Activated CD8-positive, alpha-beta T cell treated with anti-CD3 and anti-CD28 coated beads for 36 hours (primary cell): ENCODE measurements at places on chromosomes 7 and 10. TPM values are rescaled to one million over a fixed set of nuclear protein-coding genes. Genes with fewer than 3 reads are reported as not detected.

Gene AQP1
- 0.22 TPM for total RNA-seq

Gene CXCL12
- total RNA-seq, result not detected

Gene COMMD3
- 68.7 TPM for total RNA-seq

- DNase-seq, result no peak
Observed at GRCh38 chr7:13476881-13477444, 512.5 kb downstream of the ETV1 start.

DNA sequence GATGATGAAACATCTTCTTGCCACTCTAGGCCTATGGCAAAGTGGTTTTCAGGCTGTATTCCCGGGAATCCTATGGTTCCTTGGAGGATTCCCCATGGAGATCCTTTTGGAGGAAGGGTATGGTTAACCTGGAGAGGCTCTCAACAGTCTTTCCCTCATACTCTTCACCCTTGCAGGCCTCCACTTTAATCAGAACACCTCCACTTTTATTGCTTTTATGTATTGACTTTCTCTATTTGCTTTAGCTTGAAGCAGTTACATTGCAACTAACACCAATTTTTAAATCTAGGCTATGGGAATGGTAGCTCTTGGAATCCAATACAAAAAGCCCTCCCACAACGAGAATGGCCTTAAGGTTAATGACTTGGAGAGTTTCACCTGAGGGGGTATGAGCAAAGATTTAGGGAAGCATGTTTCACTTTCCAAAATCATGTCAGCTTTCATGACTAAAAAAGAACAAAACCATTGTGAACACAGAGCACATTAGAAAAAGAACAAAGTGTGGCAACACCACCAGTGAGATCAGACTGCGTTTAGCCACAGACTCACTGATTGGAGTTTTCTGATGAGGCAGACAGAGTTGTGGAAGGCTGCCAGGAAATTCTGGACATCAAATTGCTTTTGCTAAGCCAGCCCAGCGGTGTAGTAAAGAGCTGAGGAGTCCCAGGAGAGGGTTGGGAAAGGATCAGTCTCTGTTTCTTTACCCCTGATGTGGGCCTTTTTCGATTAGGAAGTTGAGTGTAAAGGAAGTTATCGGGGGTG is 130.4 kb upstream of the BMPER start:
- DNase-seq, result no peak

- no peak for DNase-seq
Observed at GRCh38 chr10:25842146-25842545, 91.9 kb upstream of the MYO3A start.

DNA sequence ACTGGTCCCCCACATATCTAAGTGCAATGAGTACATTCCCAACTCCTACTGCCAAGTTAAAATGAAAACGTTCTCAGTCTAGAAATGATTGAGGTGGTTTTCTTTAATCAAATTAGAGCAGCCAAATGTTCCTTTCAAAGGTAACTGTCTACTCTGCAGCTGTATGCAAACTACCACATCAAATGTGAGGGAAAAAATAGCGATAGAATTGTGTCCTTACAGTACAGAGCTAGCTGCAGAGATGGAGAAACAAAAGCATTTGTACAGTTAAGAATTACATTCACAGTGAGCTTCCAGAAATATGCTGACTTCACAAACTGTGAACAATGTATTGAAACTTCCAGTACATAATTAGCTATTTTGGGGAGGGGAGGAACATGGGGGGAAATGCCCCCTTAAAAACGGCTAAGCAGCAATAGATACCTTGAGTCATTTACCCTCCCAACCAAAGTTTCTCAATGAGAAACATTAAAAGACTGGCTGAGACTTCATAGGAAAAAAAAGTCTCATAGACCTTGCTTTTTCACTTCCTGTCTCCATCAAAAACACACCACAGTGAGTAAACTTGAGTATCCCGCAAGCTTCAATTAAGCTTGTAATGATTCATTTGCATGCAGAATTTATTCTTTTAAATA is 22.9 kb downstream of the CDK6 start:
- DNase-seq, result peak; percentile 45

GRCh38 chr7:16921151-16921550 is 39.4 kb upstream of the AGR3 start:
- DNase-seq, result no peak
